ENCODE measurements at places on chromosomes 2 and 18.

- no peak for DNase-seq
Observed at GRCh38 chr2:185477452-185477851, 261.2 kb upstream of the FSIP2 start.

- no peak for DNase-seq
Observed at GRCh38 chr2:42050010-42050702, 2.3 kb downstream of the PKDCC start.

GRCh38 chr2:45191146-45191863 lies 182.1 kb upstream of the SIX2 start:
- DNase-seq, result no peak

DNA sequence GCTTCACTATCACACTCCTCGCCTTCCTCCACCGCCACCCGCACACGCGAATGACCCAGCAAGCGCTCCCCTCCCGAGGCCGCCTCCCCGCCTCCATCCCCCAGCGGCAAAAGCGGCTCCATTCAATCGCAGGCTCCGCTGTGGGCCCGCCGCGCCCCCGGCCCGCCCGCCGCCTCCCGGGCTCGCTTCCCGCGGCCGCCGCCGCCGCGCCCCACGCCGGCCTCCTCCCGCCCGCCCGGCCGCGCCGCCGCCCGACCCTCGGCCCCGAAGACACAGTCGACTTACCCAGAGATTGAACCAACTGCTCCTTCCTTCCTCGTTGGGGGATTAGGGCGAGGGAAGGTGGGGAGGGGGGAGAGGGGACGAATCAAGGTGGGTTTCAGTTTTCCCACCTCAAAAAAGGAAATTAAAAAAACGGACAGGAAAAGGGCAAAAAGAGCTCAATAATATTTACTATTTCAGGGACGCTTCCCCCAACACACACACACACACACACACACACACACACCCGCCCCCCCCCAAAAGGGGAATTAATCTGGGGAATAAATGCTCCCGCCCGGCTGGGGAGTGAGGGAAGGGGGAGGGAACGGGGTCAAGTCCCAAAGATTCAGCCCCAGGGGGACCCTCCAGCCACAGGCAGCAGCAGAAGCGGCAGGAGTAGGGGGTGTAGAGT lies 743 bp downstream of the XPO1 start:
- DNase-seq, result peak; percentile 53

- DNase-seq, result peak; percentile 79
Observed at GRCh38 chr2:127025359-127026166, 81.4 kb downstream of the BIN1 start.

GRCh38 chr2:85811180-85812093 lies 57.6 kb downstream of the ATOH8 start:
- DNase-seq, result no peak

GRCh38 chr18:3760741-3761140 lies 310.8 kb downstream of the TGIF1 start:
- DNase-seq, result no peak

- peak; percentile 7 for DNase-seq
Observed at GRCh38 chr2:176473177-176473576, 203.9 kb downstream of the MTX2 start.

GRCh38 chr18:62437235-62438017 lies 85.4 kb upstream of the ZCCHC2 start:
- no peak for DNase-seq

GRCh38 chr2:72037261-72037666 lies 110.4 kb downstream of the CYP26B1 start:
- no peak for DNase-seq

DNA sequence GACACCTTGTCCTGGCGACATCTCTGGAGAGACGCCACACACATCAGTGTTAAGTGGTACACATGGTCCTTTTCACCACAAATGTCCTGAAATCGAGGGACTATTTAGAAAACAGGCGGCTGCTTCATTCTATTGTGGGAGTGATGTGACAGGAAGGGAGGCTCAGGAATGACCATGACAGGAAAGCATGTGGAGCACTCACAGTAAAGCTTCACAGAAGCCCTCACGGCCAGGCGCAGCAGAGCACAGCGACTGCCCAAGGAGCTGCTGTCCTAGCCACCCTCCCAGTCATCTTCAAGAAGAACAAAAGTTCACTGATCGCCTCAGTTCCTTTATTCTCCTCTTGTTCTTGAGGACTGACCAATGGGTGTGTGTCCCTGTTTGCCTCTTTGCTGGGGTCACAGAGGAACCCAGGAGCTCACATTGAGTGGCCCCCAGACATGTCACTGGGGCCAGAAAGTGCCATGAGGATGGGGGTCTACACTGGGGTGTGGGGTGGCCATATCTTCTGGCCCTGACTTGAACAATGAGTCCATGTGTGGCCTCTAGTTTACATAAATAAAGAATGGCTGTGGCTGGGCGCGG lies 84.6 kb upstream of the RANBP2 start:
- DNase-seq, result no peak

DNA sequence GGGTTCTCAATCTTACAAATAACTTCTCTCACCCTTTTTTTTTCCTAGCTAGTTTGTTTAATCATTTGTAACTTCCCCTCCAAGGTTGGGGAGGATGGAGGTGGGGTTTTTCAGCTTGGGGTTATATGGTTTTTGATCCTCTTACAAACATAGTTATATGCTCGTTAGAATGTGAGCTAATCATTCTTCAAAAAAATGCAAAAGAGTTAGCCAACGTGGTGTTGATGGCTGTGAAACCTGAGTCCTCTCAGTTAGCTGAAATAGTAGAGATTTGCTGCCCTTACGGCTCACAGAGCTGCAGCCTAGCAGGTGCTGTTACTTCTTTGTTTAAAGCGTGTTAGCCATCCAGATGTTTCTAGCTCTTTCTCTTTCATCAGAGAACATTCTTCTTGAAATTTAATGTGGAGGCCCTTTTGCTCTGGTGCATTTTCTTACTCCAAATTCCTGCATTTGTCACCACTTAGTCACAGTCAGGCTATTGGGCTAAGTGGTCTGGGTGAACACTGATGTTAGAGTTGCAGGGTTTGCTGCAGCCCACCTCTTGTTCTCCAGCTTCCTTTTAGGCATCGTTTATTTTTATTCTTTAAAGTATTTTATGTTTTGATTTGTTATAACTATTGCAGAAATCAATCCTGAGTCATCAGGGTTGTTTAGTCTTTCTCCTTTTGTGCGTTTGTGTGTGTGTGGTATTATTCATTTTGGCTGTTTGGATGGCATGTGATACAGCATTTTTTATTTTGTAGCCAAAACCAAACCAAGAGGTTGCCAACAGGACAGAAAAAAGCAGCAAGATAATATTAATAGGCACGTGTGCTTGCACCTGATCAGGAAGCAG lies 41.1 kb downstream of the LIMS1 start:
- DNase-seq, result no peak

GRCh38 chr2:71555798-71556454 lies 102.6 kb downstream of the DYSF start:
- no peak for DNase-seq

- DNase-seq, result no peak
Observed at GRCh38 chr2:144099780-144100377, 420.0 kb downstream of the ZEB2 start.

GRCh38 chr18:46433121-46433826 lies 223.7 kb downstream of the LOXHD1 start:
- no peak for DNase-seq

GRCh38 chr18:59842947-59843346 lies 56.8 kb upstream of the PMAIP1 start:
- no peak for DNase-seq

DNA sequence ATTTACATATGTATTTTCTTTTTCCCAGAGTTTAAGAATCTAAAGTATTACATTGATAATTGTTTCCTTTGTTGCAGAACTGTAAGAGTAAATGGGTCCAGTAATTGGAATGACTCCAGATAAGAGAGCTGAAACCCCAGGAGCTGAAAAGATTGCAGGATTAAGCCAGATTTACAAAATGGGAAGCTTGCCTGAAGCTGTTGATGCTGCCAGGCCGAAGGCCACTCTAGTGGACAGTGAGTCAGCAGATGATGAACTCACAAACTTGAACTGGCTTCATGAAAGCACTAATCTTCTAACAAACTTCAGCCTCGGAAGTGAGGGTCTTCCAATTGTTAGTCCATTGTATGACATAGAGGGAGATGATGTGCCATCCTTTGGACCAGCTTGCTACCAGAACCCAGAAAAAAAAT lies 183.8 kb upstream of the STON1 start:
- DNase-seq, result no peak

DNA sequence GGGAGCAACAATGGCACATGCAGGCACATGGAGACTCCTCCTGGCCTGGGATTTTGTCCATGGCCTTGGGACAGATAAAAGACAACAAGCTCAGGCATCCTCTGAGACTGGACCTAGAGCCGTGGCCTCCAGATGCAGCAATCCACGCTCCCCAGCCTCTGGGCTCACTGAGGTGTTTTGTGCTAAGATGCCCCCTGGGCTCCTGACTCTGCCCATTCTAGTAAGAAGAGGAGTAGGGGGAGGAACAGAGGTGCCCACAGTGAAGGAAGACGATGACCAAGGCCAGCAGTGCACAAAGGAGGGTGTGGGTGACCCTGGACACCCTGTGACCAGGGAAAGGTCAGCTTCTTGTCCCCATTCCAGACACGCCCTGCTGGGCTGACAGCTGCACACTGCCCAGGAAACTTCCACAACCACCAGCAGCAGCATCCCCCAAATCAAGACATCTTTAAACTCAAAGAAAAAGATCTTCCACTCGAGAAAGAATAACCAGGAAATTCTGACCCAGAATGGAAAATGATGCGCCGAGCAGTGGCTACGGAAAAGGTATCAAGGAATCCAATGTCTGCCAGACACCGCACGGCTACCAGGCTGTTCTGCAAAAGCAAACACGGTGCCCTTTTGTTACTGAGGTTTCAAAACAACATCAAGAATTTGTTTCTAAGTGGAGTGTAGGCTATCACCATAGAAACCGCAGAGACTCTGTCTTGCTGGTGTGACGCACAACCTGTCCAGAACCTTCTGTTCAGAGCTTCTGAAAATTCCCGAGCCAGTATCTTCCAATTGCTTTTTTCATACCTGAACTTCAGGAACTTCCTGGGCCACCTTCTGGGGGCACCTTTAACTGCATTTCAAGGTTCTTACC lies 65.5 kb downstream of the ZNF516 start:
- no peak for DNase-seq

DNA sequence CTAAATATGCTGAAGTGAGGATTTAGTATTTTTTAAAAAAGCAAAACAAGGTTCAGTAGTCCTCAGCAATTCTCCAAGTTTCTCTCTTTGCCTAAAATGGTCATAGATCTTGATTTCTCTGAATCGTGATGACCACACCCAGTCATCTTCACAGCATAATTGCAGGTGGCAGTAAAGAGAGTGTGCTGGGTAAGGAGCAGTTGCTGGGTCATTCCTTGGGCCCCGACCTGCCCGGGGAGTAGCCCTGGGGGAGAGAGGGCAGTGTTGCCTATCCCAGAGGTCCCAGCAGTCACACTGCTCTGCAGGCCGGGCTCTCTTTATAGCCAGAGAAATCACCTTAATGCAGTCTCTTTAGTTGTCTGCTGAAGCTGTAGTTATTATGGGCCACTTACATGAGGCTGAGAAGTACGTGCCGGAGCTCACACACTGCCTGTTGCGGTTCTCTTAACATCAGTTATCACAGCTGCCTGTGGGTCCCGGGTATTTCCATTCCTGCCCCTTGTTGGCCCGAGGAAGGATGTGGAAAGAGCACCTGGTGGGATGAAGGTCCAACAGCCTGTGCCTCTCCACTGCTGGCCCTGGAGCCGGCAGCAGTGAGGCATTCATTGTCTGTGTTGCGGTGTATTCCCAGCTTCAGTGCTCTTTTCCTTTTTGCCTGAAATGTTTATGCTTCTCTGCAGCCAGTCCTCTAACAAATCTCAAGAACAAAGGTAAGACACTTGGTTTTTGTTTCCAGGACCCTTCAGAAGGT lies 230.1 kb downstream of the ALPK2 start:
- no peak for DNase-seq

DNA sequence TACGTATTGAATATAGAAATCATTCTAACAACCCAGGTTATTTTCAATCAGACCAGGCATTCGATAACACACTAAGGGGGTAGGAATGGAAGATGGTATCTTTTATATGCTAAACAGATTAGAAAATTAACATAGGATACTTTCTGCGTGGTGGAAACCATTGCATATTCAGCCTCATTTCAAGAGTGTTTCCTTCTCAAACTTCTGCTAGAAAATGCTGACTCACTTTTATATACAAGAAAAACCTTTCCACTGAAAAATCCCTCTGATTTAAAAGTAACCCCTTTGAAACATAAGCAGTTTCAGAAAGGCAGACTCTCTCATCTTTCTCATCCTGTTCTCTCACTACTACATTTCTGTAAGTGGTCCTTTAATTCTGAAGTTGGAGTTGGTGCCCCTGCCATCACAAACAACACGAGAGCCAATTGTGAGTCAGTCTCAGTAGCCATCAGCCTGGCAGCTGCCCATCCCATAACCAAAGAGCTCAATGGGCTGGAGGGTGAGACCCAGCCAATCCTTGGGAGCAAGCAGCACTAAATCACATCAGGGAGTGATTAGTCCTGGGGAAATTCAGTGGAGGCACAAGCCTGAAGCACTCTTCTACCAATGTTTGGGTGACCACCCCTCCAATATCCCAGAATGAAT lies 343.1 kb downstream of the CELF4 start:
- no peak for DNase-seq

DNA sequence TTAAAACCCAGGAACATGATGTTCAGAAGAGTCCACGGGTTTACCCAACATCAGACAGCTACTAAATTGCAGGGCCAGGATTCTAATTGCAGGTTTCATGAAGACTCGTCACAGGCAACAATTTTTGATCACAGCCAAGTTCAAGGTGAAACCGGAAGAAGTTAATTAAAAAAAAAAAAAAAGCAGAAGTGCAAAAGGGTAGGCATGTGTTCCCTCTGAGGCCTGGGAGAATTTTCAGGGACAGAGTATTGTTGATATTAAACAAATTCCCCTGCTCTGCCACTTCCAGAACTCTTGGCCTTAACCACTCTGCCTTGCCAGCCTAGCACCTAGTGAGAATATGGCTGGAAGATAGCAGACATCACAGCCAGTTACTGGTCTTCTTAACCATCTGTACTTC lies 99.4 kb upstream of the TRIB2 start:
- DNase-seq, result no peak

GRCh38 chr2:160319700-160320099 lies 119.6 kb upstream of the ITGB6 start:
- no peak for DNase-seq

- no peak for DNase-seq
Observed at GRCh38 chr18:46461993-46462392, 195.0 kb downstream of the LOXHD1 start.

DNA sequence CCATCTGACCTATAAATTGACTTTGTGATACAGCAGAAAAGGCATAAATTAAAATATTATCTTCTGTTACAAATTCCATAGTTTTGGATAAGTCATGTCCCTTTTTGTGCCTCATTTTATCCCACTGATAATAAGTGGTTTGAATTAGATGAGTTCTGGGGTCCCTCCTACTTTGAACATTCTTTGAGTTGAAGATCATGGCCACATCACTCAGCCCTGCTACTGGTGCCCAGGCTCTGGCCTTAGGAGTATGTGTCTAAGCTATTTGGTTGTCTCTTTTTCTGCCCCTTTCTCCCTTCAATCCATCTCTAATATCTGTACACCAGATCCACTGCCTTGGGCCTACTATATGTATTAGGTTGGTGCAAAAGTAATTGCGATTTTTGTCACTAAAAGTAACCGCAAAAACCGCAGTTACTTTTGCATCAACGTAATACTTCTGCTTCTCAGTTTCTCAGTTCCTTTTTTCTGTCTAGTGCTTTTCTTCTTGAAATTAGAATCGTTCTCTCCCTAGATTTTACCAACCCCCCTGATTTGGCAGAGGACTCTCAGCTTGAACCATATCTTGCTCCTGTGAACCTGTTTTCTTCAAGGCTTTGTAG lies 362.5 kb upstream of the TNP1 start:
- no peak for DNase-seq
